ENCODE measurements at places on chromosomes 6 and 20. TPM values are rescaled to one million over a fixed set of nuclear protein-coding genes. Genes with fewer than 3 reads are reported as not detected.

DNA sequence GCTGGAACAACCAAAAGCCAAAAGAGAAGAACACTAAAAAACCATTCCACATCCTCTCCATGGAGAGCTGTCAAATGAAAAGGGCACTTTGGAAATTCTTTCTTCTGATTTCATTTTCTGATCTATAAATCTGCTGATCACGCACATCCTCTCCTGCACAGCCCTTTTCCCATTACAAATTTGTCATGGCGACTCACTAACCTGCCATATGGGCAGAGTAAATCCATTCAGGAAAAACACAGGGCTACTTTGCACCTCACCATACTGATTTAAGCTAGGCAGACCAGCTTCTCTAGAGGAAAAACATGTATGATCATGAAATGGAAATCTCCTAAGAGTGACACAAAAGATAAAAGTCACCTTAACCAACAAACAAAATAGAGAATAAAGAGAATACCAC is 26.0 kb downstream of the TOMM6 start:
- no peak for DNase-seq

GRCh38 chr6:132900849-132901248 is 86.5 kb downstream of the RPS12 start:
- no peak for DNase-seq

- no peak for DNase-seq
These were observed 11.3 kb upstream of the PTPRK start for GRCh38 chr6:128531696-128532095.

DNA sequence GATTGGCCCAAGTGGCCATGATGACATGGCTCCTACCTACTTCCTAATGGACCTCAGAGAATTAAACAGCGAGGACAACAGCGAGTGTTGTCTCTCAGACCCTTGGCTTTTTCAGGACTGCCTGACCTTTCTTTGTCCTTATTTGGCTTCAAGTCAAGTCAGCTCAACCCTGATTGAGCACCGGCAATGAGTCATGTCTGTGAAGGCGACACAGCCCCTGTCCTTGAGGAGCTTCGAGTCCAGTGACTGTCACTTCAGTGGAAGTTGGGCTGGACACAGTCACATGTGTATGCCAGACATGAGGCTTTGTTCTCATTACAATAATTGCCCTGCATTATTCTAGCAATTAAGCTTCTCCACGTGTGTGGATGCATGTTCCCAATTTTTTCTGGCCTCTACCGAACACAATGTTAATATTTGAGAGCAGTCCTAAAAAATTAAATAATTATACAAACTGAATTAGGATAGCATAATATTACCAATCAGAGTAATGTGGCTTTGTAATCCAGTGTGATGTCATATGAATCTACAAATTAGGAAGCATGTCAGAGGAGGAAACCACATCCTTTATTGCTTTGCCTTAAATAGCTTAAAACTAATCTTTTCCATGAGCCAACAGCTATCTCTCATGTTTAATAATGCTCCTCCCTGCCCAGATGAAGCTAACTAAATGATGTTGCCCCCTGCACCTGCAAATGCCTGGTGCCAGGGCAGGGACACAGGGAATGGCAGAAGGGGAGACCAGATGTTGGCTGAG is 178.6 kb downstream of the CDH26 start:
- DNase-seq, result no peak

DNA sequence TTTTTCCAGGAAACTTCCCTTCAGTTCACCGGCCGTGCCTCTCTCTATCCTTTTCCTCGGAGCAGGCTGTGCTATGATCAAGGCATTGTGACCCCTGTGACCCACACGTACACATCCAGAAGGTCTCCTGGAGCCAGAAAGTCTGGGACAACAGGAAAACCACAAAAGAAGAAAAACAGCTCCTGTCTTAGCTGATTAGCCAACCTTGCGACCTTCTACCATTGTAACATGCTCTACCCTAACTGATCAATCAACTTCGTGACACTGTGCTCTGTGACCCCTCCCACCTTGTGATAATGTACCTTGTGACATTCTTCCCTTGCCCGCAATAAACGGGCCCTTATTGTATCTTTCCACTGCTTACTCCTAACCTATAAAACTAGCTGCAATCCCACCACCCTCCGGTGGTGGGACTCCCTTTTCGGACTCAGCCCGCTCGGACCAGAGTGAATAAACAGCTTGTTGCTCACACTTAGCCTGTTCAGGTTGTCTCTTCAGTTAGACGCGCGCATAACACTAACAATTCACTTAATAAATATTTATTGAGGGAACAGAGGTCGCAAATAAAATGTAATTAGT is 24.2 kb downstream of the ZNF311 start:
- DNase-seq, result no peak

The KIAA0408 gene
- 0.67 TPM for total RNA-seq
